ENCODE measurements at places on chromosomes 5 and 9.

DNA sequence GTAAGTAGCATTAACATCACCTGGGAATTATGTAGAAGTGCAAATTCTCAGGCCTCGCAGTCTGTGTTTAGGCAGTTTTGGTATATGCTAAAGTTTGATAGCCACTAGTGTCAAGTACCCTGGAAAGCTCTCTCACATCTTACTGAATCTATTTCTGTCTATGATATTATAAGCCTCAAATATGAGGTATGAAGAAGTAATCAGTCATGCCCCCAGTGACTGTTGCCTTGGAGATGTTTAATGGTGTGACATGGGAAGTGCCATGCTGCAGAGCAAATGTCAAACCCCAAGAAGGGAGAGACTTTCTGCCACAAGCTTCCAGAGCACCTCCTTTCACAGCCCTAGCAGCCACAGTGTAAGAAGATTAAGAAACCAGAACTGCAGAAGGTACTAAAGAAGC, 9.8 kb upstream of the PDE8B start:
- no peak for DNase-seq

DNA sequence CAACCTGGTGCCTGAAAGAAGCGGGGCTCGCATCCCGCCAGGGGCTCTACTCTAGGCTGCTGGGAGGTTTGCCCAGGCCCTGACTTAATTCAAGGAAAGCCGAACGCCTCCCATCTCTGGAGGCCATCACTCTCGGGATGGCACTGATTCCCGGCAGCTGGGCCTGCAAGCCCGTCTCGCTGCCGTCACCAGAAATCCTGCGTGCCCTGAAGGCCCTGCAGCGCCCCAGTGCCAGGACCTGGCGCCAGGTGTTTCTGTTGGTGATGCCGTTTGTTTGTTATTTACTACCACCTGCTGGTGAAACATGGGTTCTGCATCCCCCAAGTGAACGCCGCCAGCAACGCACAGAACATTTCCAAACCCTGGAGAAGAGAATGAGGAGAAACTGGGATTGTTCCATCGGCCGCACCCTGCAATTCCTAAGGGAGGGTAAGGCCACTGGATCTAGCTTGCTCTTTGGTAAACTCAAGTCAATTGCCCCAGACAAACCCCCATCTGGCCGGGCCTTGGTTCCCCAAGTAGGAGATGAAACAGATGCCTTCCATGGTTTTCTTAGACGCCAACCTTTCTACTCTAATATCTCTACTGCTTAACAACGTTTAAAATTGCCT, 77.9 kb downstream of the AK8 start:
- DNase-seq = peak; percentile 86

GRCh38 chr9:70006306-70006705, 37.3 kb upstream of the MAMDC2 start:
- DNase-seq = no peak

GRCh38 chr5:120913396-120913795, 449.3 kb downstream of the PRR16 start:
- no peak for DNase-seq

DNA sequence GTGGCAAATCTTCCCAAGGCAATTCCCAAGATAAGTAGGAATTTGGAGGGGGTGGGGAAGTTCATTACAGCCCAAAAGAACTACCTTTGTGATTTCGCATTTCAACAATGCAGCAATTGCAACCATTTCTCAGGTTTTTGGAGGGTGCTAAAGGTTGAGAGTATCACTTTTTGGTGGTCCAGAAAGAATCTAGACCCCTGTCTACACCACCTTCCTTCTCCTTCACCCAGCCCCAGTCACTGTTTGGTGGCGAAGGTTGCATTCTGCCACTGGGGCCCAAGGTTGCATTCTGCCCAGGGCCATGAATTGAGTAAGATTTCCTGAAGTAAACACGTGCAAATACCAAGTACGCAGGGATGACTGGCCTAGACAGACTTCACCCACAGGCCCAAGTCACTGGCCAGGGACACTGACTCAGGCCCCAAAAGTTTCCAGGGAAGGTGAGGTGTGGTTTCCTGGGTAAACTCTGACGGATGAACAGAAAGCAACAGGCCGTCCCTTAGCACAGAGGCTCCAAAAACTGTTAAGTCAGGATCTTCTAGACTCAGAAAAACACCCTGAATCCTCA, 5.7 kb downstream of the PDE6A start:
- peak; percentile 26 for DNase-seq

DNA sequence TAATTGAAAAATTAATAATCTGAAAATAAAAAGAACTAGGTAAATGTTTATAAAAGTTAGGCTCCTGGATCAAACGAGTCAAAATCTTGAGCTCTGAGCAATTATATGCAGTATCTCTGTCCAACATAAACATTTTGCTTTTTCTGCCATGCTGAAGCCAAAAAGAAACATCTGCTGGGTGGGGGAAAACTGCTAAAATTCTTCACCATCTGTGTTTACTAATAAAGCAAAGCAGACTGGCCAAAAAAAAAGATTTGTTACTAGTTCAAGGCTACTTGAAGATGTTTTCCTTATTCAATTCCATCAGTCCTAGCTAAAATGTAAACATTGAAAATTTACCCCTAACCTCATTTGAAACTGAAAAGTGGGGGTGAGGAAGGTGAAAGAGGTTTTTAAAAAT, 29.7 kb downstream of the GTF3C4 start:
- DNase-seq = no peak

- DNase-seq = no peak
These were observed 156.9 kb downstream of the COL23A1 start for GRCh38 chr5:178433273-178433775.

GRCh38 chr9:135255841-135256580, 168.5 kb downstream of the OLFM1 start:
- DNase-seq = no peak

- DNase-seq = no peak
These were observed 15.0 kb upstream of the PIP5K1B start for GRCh38 chr9:68690088-68690487.

GRCh38 chr5:95810305-95811125, 12.0 kb downstream of the GLRX start:
- no peak for DNase-seq

DNA sequence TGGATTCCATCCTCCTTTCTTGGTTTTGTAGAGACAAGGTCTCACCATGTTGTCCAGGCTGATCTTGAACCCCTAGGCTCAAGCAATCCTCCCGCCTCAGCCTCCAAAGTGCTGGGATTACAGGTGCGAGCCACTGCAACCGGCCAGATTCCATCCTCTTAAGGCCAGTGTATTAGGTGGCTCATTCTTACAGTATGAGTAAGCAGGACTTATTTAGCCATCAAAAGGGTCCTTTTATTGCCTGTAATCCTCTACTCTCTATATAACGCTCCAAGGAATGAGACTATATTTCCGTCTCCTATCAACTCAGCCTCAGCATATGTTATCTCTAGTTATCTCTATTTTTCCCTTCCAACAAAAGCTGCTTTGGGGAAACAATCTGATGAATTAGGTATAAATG, 3.0 kb upstream of the ERBIN start:
- no peak for DNase-seq

DNA sequence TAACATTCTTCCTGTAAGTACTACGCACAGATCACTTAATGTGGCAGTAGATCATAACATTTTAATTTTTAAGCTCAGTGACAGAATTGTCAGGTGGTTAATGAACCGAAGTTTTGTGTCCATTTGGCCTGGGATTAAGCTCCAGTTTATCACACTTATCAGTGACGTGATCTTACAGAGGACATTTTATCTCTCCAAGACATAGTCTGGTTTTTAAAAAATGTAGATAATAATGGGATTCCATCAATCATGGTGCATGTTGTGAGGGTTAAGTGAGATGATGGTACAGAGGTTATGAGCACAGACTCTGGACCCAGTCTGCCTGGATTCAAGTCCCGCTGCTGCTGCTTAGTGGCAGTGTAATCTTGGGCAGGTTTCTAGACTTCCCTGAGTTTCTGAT, 66.0 kb upstream of the ZFAND5 start:
- DNase-seq = no peak

GRCh38 chr9:37144762-37145161, 24.4 kb downstream of the ZCCHC7 start:
- no peak for DNase-seq

DNA sequence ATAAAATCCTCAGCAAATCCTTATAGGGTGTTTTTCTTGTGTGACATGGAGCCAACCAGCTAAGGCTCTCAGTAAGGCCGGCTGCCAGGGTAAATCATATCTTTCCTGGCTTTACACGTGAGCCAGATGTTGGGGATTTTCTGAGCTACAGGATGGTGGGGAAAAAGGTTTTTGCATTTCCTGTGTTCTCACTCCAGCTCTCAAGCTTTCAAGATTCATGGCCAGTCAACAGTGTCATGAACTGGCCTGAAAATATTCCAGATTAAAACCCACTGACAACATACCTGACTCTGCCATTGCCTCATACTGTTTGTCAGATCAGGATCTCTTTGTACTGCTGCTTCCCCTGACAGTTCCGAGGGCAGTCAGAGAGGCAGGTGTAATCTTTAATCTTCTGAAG, 306.9 kb downstream of the GLIS3 start:
- DNase-seq = no peak

DNA sequence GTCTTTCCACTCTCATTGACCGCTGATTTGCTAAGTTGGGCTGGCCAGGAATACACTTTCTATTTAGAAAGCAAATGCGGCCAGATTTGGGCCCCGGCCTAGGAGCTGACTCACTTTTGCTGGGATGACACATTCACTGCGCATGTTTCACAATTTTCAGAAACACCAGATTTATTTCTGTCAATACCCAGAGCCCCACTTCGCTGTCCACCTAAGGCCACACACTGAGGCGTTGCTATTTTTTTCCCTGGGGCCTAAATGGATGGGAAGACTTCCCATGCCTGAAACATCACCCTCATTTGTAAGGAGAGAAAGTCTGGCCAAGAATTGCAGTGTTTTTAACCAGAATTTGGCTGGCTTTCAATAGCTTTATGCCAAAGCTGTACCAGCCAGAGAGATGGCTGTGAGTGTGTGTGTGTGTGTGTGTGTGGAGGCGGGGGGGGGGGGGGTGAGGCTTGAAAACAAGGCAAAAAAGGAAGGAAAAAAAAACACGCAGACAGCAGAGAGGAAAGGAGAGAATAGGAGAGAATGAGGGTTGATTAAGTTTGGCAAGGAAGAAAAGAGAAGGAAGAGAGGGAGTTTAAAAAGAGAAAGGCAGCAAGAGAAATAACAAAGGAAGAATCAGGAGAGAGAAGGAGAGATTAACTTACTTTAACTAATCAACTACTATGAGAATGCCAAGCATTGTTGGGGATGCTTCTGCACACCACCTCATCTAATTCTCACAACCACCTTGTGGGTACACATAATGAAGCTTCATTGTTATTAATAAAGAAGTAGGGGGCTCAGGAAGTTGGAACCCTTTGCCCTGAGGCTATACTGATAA, 261.4 kb upstream of the KLF4 start:
- peak; percentile 93 for DNase-seq

DNA sequence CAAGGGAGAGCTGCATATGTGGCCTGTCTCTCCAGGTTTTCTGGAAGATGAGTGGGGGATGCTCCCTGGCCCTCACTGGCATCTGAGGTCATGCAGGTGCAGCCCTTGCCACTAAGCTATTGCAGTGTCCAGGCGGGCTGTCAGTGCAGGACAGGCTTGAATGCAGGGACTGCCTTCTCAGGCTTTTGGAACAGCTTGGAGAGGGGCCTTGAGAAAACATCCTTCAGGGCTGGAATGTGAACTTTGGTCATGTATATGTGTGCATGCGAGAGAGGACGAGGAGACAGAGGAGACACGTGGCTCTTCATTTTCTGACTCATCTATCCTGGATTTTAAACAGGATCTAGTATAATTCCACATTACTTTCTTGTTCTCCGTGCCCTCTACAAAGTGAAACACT, 90.3 kb downstream of the MACROH2A1 start:
- no peak for DNase-seq

- DNase-seq = peak; percentile 27
These were observed 40.0 kb upstream of the MYO10 start for GRCh38 chr5:16975950-16976624.

DNA sequence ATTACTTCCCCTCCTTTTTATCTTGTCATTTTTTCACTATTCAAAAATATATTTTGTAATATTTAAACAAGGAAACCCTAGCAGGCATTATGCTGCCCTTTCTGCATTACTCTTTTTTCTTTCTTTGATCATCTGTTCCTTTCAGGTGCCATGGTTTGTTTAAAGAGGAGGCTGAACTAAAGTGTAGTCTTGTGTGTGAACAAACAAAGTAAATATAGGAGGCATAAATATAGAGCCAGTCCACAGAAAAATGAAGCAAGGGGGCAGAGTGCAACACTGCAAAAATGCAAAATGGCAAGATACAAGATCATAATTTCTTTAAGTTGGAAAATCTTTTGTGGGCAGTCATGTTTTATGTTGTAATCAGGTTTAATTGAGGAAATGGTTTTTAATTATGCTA, 947.3 kb upstream of the COX7C start:
- no peak for DNase-seq

DNA sequence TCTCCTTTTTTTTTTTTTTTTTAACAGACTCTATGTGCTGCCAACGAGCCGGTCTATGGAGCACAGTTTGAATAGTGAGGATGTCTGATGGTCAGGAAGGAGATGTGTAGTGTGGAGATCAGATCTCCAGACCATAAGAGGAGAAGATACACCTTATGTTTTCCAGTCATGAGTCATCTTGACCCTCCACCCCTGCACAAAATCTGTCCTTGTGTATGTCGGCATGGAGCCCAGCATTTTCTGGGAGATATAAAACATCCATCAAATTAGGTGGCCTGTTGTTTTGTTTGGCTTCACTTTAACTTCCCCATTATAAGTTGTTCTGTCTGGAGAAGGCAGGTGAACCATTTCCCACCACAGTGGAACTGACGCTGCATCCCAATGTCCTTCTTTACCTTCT, 19.2 kb downstream of the SH3TC2 start:
- no peak for DNase-seq

DNA sequence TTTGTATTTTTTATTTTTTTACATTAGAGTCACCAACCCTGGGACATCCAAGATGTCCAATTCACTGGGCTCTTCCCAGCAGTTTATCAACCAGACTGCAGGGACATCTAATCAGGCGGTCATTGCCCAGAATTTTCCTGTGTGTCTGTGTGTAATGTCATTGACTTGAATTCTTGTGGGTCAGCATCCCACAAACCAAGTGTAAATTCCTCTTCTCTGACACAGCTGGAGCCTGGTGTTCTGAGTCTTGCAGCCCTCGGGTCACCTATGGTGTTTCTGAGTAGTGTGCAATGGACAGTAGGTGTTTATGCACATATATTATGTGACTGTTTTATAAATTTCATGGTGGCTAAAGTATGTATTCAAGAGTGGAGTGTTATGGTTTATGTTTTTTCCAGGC, 815.7 kb downstream of the SEMA5A start:
- no peak for DNase-seq

GRCh38 chr9:120308495-120308894, 271.5 kb downstream of the CDK5RAP2 start:
- no peak for DNase-seq

DNA sequence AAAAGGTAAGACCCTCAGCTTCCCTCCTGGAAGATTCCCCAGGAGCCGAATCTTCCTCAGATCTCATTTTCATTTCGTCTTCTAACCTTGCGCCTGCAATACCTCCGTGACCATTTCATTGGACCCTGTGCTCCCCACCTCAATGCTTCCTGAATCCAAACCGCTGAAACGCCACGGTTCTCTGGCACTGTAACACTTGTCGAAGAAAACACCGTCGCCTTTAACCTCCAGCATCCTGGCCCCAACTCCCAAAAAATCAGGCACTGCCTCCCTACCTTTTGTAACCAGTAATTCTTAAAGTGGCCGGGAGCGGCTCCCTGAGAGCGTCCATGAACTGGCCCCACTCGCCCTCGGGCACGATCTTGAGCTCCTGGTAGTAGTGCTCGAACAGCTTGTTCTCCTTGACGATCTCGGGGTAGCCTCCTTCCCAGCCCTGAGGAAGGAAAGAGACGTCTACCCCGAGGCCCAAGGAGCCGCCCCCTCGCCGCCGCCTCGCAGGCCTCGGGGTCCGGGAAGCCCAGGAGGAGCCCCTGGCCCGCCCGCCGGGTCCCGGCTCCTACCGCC, 438 bp downstream of the NSUN2 start:
- DNase-seq = peak; percentile 31

Data from suppressor macrophage (primary cell).